ENCODE measurements at places on chromosomes 3 and 15.

- H3K4me3 ChIP-seq: no peak overlapping the region
- no peak for DNase-seq
- peaks cover 2% of the 10 kb centered on the region for H3K4me1 ChIP-seq
- H3K27ac ChIP-seq: no peak overlapping the region
- H3K27me3 ChIP-seq: peaks cover 59% of the 10 kb centered on the region
Measured at GRCh38 chr3:45330510-45331295, 57.7 kb upstream of the LARS2 start.

DNA sequence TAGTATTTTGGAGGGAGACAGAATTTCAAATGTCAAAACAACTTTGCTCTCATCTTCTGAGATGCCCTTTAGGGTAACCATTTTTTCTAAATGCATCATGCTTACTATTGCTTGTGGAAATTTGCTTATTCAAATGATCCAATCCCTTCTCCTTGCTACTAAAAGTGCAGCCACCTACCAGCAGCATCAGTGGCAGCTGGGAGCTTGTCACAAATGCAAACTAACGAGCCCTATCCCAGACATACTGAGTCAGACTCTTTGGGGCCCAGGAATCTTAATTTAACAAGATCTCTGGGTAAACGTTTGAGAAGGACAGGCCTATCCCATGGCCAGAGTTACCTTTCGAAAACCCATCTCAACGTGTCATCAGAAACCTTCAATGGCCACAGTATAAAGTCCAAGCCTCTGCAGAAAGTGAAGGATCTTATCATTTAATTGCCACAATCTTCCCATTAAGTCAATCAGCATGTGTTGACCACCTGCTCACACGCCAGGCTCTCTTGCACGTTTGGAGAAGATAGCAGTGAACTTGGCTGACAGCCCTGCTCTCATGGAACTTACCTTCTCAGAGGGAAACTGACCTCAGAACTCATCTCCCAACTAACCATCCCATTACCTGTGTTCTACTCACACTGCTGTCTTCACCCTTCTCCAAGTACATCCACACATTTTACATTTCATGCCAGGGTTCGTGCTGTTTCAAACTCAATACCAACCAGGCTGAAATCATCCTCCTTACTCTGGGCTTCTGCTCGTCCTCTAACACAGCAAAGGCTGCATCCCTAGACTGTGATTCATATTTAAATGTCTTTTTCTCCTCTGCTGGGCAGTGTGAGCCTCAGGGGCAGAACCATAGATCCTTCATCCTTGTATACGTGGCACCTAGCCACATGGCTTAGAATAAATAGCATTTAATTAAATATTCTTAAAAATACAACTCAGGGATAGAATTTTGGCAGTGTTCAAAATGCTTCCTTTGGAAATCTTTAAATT, 24.8 kb upstream of the VGLL4 start:
- H3K36me3 ChIP-seq: no peaks in the 10 kb centered on the region
- no peak overlapping the region for H3K4me3 ChIP-seq
- H3K27ac ChIP-seq: no peak overlapping the region
- H3K27me3 ChIP-seq: no peaks in the 10 kb centered on the region

DNA sequence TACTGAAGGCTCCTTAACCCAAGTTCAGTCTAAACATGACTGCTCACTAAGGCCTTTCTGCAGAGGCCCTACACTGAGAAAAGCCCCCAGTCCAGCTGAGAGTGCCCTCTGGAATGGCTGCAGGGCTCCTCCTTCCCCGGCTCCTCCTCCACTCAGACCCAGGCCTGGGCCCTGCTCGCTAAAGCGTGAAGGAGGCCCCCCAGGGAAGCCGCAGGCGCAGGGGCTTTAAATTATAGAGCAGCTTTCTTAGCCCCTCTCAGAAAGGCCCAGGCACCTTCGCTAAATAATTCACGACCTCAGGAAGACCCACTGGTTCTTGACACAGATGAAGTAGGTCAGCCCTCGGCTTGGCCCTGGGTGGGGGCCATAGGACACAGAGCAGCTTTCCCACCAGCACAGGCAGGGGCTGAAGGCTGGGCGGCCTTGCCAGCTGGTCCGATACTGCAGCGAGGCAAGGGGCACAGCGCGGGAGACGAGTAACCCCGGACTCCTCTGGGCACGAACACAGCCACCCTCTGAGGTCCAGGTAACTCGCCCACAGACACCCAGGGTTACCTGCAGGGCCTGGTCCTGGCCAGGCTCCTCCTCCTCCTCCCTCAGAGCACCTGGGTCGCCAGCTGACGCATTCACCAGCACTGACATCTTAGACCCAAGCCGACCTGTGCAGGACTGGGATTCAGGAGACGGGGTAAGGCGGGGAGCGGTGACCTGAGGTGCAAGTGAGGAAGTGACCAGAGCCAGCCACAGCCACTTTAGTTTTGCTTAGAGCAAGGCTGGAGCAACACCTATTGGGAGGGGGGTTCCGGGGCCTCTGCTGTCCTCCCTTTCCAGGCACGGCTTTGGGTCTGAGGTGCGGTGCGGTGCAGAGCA, 36.9 kb downstream of the RBPMS2 start:
- DNase-seq: no peak
- no peaks in the 10 kb centered on the region for H3K4me1 ChIP-seq
- no peaks in the 10 kb centered on the region for H3K36me3 ChIP-seq
- no peak overlapping the region for H3K27ac ChIP-seq

GRCh38 chr3:181330821-181331563, 341.5 kb upstream of the DNAJC19 start:
- no peak overlapping the region for H3K4me3 ChIP-seq
- no peaks in the 10 kb centered on the region for H3K27me3 ChIP-seq
- H3K36me3 ChIP-seq: no peaks in the 10 kb centered on the region
- no peak for DNase-seq
- no peaks in the 10 kb centered on the region for H3K4me1 ChIP-seq

GRCh38 chr15:74460298-74460697, 662 bp downstream of the UBL7 start:
- no peak for DNase-seq
- H3K27ac ChIP-seq: peak overlapping the region; percentile 88
- peaks cover 50% of the 10 kb centered on the region for H3K4me1 ChIP-seq
- peak overlapping the region; percentile 90 for H3K4me3 ChIP-seq

GRCh38 chr15:83698294-83698693, 44.4 kb downstream of the ADAMTSL3 start:
- H3K27ac ChIP-seq: no peak overlapping the region
- H3K27me3 ChIP-seq: no peaks in the 10 kb centered on the region
- no peaks in the 10 kb centered on the region for H3K36me3 ChIP-seq
- H3K4me3 ChIP-seq: no peak overlapping the region
- H3K4me1 ChIP-seq: no peaks in the 10 kb centered on the region

- H3K4me3 ChIP-seq: no peak overlapping the region
- H3K36me3 ChIP-seq: no peaks in the 10 kb centered on the region
- no peaks in the 10 kb centered on the region for H3K27me3 ChIP-seq
- H3K27ac ChIP-seq: no peak overlapping the region
- no peak for DNase-seq
Measured at GRCh38 chr15:67805008-67805665, 20.2 kb upstream of the SKOR1 start.

GRCh38 chr3:63588895-63589294, 63.6 kb upstream of the SNTN start:
- H3K27ac ChIP-seq: no peak overlapping the region
- H3K36me3 ChIP-seq: no peaks in the 10 kb centered on the region
- H3K27me3 ChIP-seq: no peaks in the 10 kb centered on the region
- no peak overlapping the region for H3K4me3 ChIP-seq
- no peaks in the 10 kb centered on the region for H3K4me1 ChIP-seq

- H3K27me3 ChIP-seq: peaks cover 16% of the 10 kb centered on the region
- no peaks in the 10 kb centered on the region for H3K4me1 ChIP-seq
- H3K4me3 ChIP-seq: no peak overlapping the region
Measured at GRCh38 chr3:42735019-42735418, 32.4 kb upstream of the HHATL start.

DNA sequence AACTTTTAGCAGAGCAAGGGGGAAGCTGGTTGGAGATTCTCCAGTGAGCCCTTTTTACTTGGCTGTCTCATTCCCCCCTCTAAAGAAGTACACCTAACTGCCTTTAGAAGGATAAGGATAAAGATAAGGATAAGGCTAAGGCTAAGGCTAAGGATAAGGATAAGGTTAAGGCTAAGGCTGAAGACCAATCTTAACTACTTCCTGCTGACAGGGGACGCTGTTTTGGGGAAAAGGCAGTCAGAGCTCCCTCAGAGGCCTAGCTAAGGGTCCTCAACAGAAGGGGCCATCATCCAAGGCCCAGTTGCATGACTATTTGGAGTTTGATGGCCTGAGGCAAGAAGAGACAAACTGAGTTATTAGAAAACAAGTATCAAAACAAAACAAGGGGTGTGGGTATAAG, 94.3 kb upstream of the ARPP21 start:
- no peaks in the 10 kb centered on the region for H3K4me1 ChIP-seq
- no peak overlapping the region for H3K4me3 ChIP-seq
- H3K27ac ChIP-seq: no peak overlapping the region
- no peaks in the 10 kb centered on the region for H3K27me3 ChIP-seq

- peaks cover 65% of the 10 kb centered on the region for H3K36me3 ChIP-seq
- no peak overlapping the region for H3K27ac ChIP-seq
- H3K4me3 ChIP-seq: no peak overlapping the region
- H3K27me3 ChIP-seq: no peaks in the 10 kb centered on the region
Measured at GRCh38 chr3:111568911-111569310, 26.2 kb downstream of the ZBED2 start.

- no peak overlapping the region for H3K4me3 ChIP-seq
- no peak overlapping the region for H3K27ac ChIP-seq
- DNase-seq: no peak
- peaks cover 73% of the 10 kb centered on the region for H3K27me3 ChIP-seq
Measured at GRCh38 chr3:147417551-147418295, 8.6 kb downstream of the ZIC1 start.

DNA sequence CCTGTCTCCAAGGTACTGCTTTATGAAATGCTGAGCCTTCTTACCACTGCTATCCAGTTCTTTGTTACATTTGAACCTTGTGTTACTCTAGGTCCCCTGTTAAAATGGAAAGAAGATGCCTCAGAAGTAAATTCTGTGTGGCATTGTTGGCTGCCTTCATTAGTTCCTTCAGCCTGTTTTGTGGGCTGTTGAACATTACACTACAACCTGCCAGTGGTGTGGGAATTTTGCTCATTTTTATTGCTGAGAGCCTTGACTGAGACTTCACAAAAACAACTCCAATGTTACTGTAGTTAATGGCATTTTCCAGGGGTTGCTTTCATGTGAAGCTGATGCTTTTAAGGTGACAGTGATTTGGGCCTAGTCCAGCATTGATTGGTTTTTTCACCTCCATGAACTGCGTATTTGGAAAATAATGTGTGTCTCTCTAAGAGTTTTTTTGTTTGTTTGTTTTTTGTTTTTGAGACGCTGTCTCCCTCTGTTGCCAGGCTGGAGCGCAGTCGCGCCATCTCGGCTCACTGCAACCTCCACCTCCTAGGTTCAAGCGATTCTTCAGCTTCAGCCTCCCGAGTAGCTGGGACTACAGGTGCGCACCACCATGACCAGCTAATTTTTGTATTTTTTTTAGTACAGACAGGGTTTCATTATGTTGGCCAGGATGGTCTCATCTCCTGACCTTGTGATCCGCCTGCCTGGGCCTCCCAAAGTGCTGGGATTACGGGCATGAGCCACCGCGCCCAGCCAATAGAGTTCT, 4.3 kb downstream of the MAPK6 start:
- H3K27me3 ChIP-seq: no peaks in the 10 kb centered on the region
- H3K27ac ChIP-seq: no peak overlapping the region
- no peak overlapping the region for H3K4me3 ChIP-seq
- H3K36me3 ChIP-seq: peaks cover 2% of the 10 kb centered on the region
- no peak for DNase-seq

GRCh38 chr15:31035610-31036009, 44.2 kb upstream of the MTMR10 start:
- peaks cover 5% of the 10 kb centered on the region for H3K4me1 ChIP-seq
- no peak for DNase-seq
- H3K4me3 ChIP-seq: no peak overlapping the region

- H3K4me3 ChIP-seq: no peak overlapping the region
- H3K4me1 ChIP-seq: no peaks in the 10 kb centered on the region
- no peaks in the 10 kb centered on the region for H3K27me3 ChIP-seq
- DNase-seq: no peak
Measured at GRCh38 chr15:54026258-54026657, 48.0 kb downstream of the UNC13C start.

GRCh38 chr3:101829874-101830273, 19.4 kb upstream of the NFKBIZ start:
- peaks cover 25% of the 10 kb centered on the region for H3K36me3 ChIP-seq
- no peak overlapping the region for H3K27ac ChIP-seq
- H3K27me3 ChIP-seq: no peaks in the 10 kb centered on the region
- H3K4me3 ChIP-seq: no peak overlapping the region

DNA sequence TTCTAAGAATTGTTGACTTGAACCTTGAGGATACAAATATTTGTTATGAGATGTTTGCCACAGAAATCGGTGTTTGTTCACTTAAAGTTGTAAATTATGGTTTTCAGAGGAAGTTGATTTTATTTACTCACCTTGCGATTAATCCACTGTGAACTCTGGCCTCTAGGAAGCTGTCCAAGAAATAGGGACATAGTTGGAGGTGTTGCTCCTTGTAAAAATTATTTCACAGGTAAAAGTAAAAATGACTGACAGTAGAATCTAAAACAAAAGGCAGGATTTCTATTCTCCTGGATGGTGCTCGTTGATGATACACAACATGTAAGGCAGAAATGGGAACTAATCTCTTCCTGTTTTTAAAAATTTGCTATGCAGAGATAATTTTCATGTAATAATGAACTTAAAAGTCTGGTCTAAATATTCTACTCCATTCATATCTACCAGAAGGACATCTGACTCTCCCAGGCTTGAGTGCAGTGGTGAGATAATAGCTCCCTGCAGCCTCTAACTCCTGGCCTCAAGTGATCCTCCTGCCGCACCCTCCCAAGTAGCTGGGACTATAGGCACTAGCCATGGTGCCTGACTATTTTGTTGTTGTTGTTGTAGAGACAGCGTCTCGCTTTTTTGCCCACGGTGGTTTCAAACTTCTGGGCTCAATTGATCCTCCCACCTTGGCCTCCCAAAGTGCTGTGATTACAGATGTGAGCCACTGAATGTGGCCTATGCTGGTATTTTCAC, 17.1 kb upstream of the LZTFL1 start:
- H3K4me3 ChIP-seq: no peak overlapping the region
- peaks cover 28% of the 10 kb centered on the region for H3K4me1 ChIP-seq
- no peak for DNase-seq
- no peak overlapping the region for H3K27ac ChIP-seq

GRCh38 chr3:140767566-140767965, 89.7 kb downstream of the TRIM42 start:
- no peaks in the 10 kb centered on the region for H3K36me3 ChIP-seq
- peaks cover 5% of the 10 kb centered on the region for H3K27me3 ChIP-seq
- no peak overlapping the region for H3K4me3 ChIP-seq
- no peak for DNase-seq

GRCh38 chr15:87939848-87940457, 316.6 kb downstream of the NTRK3 start:
- no peak for DNase-seq
- no peak overlapping the region for H3K27ac ChIP-seq
- H3K36me3 ChIP-seq: no peaks in the 10 kb centered on the region
- no peaks in the 10 kb centered on the region for H3K4me1 ChIP-seq

- H3K27me3 ChIP-seq: peaks cover under 1% of the 10 kb centered on the region
- no peak overlapping the region for H3K4me3 ChIP-seq
- DNase-seq: no peak
Measured at GRCh38 chr3:190746986-190747385, 115.5 kb downstream of the GMNC start.

- no peaks in the 10 kb centered on the region for H3K27me3 ChIP-seq
- peaks cover 70% of the 10 kb centered on the region for H3K36me3 ChIP-seq
- H3K4me3 ChIP-seq: no peak overlapping the region
- H3K4me1 ChIP-seq: peaks cover 25% of the 10 kb centered on the region
- H3K27ac ChIP-seq: peak overlapping the region; percentile 25
Measured at GRCh38 chr3:122533931-122534334, 19.2 kb upstream of the KPNA1 start.

GRCh38 chr3:149507491-149508324, 33.2 kb downstream of the TM4SF4 start:
- peaks cover 37% of the 10 kb centered on the region for H3K27me3 ChIP-seq
- no peak overlapping the region for H3K4me3 ChIP-seq
- DNase-seq: no peak

All from activated naive CD4-positive, alpha-beta T cell treated with anti-CD3 and anti-CD28 coated beads, Interleukin-2, amount 10 ng/mL, durations not matched to agents 7 days and 5 days (primary cell).